ACHN (cell line): ENCODE measurements at places on chromosomes 1 and 21.

DNA sequence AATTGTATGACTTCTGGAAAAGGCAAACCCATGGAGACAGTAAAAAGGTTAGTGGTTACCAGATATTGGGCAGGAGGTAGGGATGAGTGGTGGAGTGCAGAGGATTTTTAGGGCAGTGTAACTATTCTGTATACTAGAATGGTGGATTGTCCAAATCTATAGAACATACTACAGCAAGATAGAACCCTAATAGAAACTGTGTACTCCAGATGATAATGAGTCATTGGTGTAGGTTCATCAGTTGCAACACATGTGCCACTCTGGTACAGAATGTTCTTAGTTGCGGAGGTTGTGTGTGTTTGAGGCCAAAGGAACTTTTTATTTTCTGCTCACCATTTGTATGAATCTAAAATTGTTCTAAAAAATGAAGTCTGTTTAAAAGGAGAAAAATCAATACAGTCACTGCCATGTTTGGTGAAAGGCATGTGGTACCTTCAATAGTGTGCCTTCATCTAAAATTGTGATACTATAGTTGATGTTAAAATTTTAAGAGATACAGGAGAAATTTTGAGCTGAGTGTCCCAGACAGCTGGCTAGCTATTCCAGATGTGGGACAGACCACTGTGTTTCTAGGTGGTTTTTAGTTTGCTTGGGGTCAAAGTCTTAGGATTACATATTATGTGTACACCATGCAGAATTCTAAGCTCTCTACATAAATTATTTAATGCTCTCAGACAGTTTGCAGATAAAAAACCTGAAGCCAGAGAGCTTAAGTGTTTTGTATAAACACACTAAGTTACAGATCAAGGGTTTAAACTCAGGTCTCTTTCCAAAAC is 150.5 kb downstream of the RPS6KC1 start:
- DNase-seq = no peak

GRCh38 chr1:155910621-155911121 is 478 bp downstream of the RIT1 start:
- DNase-seq = peak; percentile 53

DNA sequence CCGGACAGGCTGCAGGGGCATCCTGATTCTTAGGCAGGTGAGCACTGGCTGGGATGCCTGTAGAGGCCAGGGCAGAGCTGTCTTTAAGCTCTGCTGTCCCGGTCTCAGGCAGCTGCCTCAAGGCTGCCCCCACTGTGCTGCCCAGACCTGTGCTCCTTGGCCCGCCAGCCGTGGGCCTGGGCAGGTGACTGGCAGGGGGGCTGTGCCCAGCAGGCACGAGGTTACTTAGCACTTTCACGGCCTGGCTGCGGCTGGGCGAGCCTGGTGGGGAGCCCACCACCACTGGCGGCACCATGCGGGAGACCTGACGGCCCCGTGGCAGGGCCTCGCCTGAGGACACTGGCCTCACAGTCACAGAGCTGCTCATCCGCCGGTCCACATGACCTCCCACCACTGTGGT is 8.2 kb downstream of the CRYBG2 start:
- no peak for DNase-seq

DNA sequence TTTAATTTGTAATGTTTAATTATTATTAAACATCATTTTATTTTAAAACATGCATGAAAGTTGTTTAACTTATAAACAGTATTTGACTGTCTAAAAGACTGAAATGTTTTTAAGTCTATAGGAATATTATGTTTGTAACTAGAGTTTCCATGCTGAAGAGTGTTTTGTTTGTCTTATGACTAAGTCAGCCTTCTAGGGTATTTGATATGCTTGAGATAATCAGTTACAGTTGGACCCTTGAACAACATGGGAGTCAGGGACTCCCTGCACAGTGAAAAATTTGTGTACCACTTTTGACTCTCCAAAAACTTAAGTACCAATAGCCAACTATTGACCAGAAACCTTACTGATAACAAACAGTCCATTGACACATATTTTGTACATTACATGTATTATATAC is 45.5 kb upstream of the KANK4 start:
- DNase-seq = no peak

GRCh38 chr1:101112051-101112780 is 86.6 kb upstream of the DPH5 start:
- DNase-seq = no peak
